ENCODE measurements at places on chromosomes 1 and 21.

DNA sequence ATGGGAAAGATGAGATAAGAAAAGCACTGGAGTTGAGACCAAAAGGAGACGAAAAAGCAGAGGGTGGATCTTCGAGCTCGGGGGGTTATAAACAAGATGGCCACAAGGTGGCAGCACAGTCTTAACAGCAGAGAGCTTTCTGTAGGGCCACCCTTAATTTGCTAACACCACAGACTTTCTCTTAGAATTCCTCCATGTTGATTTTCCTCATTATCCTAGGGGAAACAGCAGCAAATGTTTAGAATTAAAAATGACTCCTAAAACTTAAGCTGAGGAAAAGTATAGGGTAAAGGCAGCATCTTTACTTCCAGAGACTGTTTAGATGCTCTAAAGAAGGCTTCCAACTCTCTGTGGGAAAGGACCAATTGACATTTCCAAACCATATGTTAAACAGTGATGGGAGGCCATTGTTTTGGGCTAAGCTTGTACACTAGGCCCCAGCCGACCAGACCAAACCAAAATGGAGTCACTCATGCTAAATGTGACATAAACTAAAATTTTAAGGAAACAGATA lies 2.5 kb upstream of the APOBEC4 start:
- DNase-seq, result peak; percentile 87

DNA sequence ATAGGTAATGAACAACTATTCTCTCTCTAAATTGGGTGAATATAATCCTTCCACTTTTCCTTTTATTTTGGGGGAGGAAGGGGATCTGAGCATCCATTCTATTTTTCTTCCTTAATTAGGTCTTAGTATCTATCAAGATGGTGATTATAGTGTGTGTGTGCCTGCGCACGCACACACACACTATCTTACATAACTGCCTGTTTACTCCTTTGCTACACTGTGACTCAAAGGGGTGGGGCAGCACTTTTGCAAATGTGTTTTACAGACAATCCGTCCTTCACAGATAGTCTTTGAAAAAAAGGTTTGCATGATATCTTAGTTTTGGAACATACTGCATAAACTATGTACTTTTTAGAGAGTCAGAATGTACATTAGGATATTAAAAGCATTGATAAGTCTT lies 191.5 kb downstream of the SDCCAG8 start:
- no peak for DNase-seq

DNA sequence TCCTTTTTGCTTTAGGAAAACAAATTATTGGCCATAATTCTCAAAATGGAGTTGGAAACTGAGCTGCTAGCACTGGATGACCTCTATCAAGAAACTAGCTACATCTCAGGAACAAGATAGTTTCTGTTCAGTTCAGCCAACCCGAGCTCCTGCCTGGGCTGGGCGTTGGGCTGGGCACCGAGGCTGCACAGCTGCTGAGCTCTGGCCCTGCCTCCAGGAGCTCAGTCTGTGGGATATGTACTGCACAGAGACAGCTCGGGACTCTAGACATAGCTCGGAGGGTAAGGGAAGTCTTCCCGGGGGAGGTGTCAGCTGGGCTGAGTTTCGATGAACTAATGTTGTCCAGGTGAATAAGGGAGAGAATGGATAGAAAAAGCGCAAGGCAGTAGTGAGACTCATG lies 24.5 kb upstream of the SLC1A7 start:
- no peak for DNase-seq

- no peak for DNase-seq
Measured at GRCh38 chr1:110672001-110672752, 2.6 kb downstream of the KCNA3 start.

DNA sequence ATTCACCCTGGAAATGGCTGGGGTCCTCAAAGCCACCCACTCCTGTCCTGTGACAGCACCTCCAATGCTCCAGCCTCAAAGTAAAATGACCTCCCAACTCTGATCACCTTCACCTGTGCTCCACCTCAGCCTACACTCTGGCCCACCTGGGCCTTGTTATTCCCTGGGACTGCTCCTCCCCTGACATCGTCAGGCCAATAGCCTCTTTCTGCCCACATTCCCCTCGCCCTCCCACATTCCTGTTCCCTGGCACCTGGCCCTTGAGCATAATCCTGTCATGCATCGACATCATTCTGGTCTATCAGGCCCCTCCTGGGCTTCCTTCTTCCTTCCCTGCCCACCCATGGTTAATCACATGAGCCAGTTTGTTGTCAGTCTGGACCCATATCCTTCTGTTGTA lies 13.2 kb upstream of the BCAR3 start:
- no peak for DNase-seq

DNA sequence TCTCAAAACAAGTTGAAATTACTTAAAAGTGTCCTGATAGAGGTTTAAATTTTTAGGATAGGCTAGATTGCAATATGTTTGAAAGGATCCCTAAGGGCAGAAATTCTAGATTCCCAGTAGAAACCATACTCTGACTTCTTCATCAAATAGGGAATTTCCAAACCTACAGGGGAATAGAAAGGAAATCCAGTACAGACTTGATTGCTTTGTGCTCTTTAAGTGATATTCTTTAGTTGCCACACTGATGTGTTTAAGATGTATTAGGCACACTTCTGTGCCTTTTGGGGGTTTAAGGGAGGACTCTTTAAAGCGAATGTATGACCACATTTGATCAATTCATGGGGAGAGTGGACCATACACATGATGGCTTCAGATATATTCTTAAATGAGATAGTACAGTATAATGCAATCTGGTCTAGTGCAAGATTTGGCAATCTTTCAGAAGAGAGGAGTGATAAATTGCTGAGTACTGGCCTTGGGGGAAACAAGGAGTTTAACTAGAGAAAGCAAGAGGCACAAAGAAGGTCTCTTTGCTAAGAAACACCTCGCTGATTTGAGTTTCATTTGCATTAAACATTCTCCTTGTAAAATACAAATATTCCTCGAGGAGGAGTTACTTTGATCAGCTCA lies 268.8 kb upstream of the NR5A2 start:
- DNase-seq, result no peak

GRCh38 chr1:228143480-228144192 lies 3.6 kb downstream of the GUK1 start:
- no peak for DNase-seq

DNA sequence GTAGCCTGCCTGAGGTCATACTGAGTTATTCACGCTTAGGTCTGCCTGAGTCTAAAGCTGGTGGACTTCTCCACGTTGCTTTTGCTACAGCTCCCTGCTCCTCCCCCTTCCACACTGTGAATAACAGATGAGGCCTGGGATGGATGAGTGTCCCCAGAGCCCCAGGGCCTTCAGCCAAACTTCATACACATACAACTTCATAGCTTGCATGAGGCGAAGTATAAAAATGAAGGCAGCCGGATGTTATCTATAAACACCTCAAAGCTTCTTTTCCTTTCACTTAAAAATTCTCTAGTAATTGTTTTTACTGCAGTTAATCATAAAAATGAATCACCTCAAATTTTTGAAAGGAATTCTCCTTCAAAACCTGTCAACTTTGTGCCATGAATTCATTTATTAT lies 70.2 kb downstream of the DAB1 start:
- DNase-seq, result no peak

GRCh38 chr21:46126309-46127238 lies 28.7 kb downstream of the COL6A2 start:
- no peak for DNase-seq

DNA sequence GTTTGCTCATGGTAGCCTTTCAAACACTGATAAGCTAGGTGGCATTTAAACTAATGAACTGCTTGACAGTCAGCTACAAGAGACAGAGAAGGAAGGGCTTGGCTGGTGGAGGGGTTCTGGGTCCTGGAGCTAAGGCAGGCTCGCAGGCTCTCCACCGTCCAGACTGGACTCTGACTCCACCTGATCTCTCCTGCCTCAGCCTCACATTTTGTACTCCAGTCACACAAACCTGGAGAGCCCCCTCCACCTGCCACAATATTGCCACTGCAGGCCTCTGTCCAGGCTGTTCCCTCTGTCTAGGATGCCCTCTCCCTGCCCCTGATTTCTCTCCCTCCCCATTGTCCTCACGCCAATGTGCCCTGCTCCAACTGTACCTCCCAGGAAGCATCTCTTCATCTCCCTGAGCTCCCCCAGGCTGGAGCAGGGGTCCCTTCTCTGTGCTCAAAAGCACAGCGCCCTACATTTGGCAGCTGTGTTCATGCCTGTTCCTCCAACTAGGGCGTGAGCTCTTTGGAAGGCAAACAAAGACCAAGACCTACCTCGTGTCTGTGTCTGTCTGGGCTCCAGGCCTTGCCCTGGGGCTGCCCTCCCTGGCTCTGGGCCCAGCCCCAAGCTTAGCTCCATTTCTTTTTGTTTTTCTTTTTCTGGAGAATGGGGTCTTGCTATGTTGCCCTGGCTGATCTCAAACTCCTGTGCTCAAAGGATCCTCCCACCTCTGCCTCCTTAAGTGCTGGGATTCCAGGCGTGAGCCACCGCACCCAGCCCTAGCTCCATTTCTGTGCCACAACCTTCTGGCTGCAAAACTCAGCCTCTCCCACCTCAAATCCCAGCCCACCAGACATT lies 2.9 kb downstream of the TIE1 start:
- no peak for DNase-seq

- no peak for DNase-seq
Measured at GRCh38 chr1:11058595-11059154, 1.1 kb downstream of the SRM start.

- peak; percentile 53 for DNase-seq
Measured at GRCh38 chr1:205791568-205792180, 16.4 kb upstream of the RAB29 start.

GRCh38 chr1:155514582-155515187 lies 47.9 kb downstream of the ASH1L start:
- DNase-seq, result no peak

- DNase-seq, result no peak
Measured at GRCh38 chr21:17989780-17990179, 170.6 kb upstream of the C21orf91 start.

DNA sequence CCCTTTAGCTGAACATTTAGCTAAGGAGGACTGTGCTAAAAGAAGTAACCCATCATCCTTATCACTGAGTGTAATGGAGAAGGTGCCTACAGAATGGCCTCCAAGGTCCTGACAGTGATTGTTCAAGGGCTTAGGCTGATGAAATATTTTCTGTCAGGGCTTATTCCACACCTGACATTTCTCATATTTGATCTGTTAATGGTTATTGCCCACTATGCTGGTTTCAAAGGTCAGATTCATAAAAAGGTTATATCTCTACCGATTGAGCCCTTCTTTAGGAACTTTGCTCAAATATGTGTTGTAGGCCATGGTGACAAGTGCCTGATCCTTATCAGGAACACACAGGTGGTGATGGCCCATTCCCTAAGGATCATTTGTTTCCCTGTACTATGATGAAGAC lies 766.4 kb upstream of the ADGRL2 start:
- no peak for DNase-seq

DNA sequence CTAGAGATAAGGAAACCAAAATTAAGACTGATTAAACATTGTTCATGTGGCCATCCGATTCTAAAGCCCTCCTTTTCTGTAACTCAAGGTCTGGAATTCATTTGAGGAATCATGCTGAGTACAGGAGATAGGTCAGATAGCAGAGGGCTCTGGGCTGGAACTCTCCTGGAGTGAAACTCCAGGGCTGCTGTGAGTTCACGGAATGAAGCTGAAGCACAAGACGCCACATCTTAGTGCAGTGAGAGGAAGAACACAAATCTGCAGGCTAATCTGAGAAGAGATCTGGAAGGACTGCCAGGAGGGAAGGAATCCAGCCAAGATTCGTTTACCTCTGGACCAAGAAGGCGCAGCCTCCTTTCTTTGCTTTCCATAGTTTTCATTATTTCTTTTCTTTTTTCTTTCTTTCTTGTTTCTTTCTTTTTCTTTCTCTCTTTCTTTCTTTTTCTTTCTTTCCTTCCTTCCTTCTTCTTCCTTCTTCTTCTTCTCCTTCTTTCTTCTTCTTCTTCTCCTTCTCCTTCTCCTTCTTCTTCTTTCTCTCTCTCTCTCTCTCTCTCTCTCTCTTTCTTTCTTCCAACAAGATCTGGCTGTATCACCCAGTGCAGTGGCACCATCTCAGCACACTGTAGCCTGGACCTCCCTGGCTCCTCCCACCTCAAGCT lies 74.8 kb upstream of the ATP1B1 start:
- DNase-seq, result no peak

- no peak for DNase-seq
Measured at GRCh38 chr1:233406994-233407631, 79.6 kb downstream of the MAP3K21 start.

DNA sequence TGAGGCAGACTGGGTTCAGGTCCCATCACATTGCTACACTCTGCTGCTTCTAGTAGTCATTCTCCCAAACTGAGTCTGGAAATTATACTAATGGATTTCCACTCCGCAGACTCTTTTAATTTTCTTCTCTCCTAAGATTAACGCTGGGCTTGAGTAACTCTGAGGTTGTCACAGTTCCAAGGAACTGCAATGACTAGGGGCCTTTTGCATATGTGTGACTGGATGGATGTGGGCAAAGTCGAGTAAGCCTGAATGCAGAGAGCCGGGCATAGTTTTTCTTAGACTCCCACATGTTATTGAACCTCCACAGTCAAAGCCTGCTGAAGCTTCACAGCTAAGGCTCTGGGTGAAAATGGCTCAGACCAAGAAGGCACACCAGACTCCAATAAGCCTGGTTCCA lies 160.9 kb upstream of the PROX1 start:
- DNase-seq, result no peak

All from brain microvascular endothelial cell (primary cell).